Activated naive CD8-positive, alpha-beta T cell treated with anti-CD3 and anti-CD28 coated beads, Interleukin-2, amount 10 ng/mL, durations not matched to agents 7 days and 5 days (primary cell): ENCODE measurements at places on chromosomes 7 and 10. TPM values are rescaled to one million over a fixed set of nuclear protein-coding genes. Genes with fewer than 3 reads are reported as not detected.

Gene TAS2R3
- total RNA-seq = 2.9 TPM

DNA sequence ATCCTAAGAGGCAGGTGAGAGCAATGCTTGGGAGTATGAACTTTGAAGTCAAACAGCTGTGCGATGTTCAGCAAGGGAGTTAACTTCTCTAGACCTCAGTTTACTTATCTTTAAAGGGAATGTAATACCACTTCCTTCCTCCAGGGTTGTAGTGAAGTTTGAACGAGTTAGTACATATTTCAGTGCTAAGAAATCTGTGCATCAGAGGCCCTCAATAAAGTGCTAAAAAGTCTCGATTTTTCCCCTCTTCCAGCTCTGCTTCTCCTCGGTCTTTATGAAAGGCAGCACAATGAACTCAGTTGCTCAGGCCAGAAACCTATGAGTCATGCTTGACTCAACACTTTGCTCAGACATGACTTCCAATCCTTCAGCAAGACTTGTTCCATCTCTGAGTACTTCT, 418.9 kb downstream of the MDFIC start:
- DNase-seq = no peak

DNA sequence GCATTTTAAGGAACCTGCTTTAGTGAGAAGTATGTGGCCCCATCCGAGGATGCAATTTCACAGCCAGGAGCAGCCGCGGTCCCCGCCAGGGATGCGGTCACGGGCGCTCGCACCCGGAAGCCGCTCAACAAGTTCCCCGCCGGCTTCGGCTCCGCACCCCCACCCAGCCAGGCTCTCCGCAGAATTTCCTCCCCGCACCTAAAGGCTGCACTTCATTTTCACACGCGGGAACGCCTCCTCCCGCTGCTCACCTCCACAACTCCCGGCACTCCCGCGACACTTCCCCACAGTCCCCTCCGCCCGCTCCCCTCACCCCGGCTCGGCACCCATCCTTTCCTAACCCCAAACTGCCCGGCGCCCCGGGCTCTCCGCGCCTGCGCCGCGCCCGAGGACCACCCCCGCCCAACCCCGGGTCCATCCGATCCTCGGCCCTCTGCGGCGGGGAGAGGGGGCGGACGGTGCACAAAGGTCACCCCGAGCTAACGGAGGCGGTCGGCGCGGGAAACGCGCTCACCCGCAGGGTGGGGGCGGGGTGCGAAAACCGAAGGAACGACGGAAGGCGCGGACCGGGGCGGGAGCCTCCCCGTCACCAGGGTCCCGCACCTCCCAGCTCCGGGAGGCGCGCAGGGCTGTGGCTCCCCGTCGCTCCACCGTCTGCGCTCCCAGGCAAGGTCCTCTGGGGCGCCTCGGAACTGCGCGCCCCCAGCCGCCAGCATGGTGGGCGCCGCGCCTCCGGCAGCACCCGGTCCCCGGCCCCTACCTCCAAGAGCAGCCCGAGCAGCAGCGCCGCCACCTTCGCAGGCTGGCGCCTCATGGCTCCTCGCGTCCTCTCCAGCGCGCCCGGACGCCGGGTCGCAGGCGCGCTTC, 558 bp downstream of the VOPP1 start:
- DNase-seq = peak; percentile 72

- DNase-seq = no peak
Observed at GRCh38 chr10:35058134-35058533, 32.0 kb downstream of the CUL2 start.

Gene ZNF485
- total RNA-seq = 6.6 TPM
